SJSA1 (cell line): ENCODE measurements at places on chromosomes 1 and 21. TPM values are rescaled to one million over a fixed set of nuclear protein-coding genes. Genes with fewer than 3 reads are reported as not detected.

DNA sequence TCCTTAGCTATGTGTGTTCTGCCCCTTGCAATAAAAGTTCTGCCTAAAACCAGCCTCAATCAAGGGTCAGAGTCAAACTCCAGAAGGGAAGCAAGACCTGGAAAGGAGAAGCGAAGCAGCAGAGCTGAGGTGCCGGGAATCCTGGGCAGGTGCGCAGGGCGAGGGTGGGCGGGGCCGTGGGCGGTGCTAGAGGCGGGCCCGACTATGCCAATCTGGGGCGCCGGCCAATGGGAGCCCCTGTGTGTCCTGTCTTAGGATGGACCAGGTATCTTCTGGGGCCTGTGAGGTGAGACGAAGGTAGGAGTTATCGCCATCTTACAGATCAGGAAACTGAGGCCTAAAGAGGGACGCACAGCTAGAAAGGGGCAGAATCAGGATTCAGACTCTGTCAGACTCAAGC, 120.3 kb downstream of the PTPRU start:
- no peak for DNase-seq

EXO5 gene
- 13.1 and 20.4 TPM in 2 replicates for total RNA-seq

DNA sequence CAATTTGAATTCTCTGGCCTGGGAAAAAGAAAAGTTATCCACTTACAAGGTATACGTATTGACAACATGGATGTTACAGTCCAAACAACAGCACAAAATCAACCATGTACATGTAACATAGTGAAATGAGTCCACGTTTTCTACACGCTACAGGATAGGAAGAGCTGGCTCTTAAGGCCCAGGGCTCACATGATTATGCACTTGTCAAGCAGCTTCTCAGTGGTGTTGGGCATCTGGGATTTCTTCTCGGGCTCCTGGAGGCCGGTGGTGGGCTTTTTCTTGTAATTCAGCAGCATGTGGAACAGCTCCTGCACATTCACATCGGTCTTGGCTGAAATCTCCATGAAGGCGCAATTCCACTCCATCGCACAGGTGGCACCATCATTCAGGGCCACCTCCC, 4.0 kb downstream of the DIRAS3 start:
- no peak for DNase-seq

DNA sequence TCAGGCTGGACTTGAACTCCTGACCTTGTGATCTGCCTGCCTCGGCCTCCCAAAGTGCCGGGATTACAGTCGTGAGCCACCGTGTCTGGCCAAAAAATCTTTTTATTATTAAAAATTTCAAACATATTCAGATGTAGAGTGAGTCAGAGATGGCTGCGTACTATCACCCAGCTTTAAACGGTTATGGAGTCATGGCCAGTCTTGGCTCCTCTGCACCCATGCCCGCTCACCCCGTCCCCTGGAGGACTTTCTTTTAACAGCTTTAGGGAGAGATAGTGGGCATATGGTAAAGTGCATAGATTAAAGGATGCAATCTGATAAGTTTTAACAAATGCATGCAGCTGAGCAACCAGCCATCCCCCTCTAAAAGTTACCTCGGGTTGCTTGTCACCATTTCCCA, 51.8 kb downstream of the TNFRSF8 start:
- DNase-seq = no peak

DNA sequence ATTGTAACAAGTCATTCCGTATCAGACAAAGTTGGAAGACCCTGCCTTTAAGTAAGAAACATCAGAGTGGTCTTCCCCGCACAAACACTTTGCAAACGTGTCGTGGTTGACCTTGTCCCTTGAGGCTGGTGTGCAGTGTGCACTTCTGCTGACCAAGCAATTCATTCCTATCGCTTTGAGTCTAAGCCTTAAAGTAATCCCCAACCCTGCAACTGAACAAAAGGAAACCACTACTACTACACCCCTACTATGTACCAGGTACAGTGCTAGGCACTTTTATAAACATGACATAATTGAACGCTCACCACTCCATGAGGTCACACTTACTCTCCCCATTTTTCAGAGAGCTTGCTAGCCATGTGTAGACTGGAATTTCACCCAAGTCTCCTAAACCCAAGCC, 10.6 kb downstream of the ITPKB start:
- DNase-seq = no peak

- no peak for DNase-seq
Observed at GRCh38 chr1:247210062-247210375, 38.2 kb upstream of the ZNF124 start.

DNA sequence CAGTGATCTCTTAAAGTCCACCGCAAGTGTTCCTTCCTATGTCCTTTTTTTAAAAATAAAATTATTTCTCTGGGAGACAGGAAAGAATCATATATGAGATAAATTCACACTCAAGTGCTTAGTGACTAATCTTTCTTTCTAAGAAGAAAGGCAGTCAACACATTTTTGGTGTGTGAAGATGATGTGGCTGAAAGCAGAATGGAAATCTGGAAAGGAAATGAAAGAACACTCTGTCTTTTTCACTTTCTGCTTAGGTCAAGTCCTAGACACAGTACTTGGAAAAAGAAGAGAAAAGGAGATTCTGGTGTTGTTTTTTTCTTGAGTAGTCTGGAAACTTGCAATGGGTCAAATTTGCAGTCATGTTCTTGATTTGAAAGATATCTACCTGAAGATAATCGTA, 45.5 kb upstream of the PRRX1 start:
- no peak for DNase-seq

DNA sequence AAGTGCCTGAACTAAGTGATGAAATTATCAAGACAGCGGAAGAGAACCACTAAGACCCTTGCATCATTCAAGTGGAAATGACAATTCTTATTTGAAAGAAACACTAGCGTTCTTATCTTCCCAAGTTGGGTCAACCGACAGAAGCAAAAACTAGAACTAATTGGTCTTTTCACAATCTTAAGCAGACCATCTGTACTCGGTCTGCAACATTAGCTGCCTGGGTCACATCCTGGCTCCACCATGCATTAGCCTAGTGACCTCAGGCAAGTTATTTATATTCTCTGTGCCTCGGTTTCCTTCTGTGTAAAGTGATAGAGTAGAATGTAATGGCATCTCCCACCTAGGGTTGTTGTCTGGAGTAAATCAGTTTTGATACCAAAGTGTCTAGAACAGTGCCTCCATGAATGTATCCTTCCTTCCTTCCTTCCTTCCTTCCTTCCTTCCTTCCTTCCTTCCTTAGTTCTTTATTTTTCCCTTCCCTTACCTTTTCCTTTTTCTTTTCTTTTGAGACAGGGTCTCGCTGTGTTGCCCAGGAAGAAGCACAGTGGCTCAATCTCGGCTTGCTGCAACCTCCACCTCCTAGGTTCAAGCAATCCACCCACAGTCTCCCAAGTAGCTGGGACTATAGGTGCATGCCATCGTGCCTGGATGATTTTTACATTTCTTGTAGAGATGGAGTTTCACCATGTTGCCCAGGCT, 6.0 kb downstream of the COLGALT2 start:
- DNase-seq = no peak
